Muscle of leg (tissue), 16 donors: ENCODE measurements at places on chromosomes 11 and 22. TPM values are rescaled to one million over a fixed set of nuclear protein-coding genes. Genes with fewer than 3 reads are reported as not detected.

OR8G1 gene
- total RNA-seq: 0.09 TPM

CEP126 gene
- total RNA-seq: 3.5 TPM

SLC35F2 gene
- total RNA-seq: 5.5 TPM

OR51B5 gene
- total RNA-seq: 0.31 TPM

BAIAP2L2 gene
- total RNA-seq: 0.22 TPM

OR52E8 gene
- total RNA-seq: not detected

APOL5 gene
- total RNA-seq: 1.1 TPM

RRAS2 gene
- 34.4 TPM for total RNA-seq

SAA4 gene
- total RNA-seq: not detected

DTX4 gene
- total RNA-seq: 8.9 TPM

FAM180B gene
- 2.9 TPM for total RNA-seq

SCGB1A1 gene
- not detected for total RNA-seq

PNPLA5 gene
- total RNA-seq: not detected

HSD17B12 gene
- 30.2 TPM for total RNA-seq

WBP2NL gene
- total RNA-seq: 1.0 TPM

PRR14L gene
- 12.4 TPM for total RNA-seq

SLC6A5 gene
- total RNA-seq: not detected
